T-helper 2 cell treated with Interferon-gamma antibody and Interleukin-4, amounts not matched to agents 5 μg/mL and 100 μg/mL, for 36 hours (primary cell): ENCODE measurements at places on chromosomes 6 and 20.

GRCh38 chr6:11089695-11090094 is 3.9 kb upstream of the SMIM13 start:
- DNase-seq = no peak

DNA sequence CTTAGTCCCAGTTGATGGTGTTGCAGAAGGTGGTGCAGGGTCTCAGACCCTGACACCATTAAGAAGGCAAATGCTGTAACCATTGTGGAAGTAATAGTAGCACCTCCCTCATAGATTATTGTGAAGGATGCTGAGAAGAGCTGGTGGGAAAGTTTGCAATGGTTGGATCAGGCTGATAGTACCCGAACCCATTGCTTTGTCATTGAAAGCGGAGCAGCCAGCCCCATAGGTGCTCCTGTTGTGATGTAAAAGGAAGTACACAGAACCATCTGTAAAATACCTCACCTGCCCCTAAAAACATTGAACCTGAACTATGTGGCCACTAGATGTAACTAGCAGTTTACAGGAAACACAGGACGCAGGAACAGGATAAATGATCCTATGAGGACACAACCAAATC is 31.5 kb downstream of the RIOK1 start:
- no peak for DNase-seq

GRCh38 chr6:44646355-44646754 is 258.8 kb downstream of the CDC5L start:
- DNase-seq = no peak

DNA sequence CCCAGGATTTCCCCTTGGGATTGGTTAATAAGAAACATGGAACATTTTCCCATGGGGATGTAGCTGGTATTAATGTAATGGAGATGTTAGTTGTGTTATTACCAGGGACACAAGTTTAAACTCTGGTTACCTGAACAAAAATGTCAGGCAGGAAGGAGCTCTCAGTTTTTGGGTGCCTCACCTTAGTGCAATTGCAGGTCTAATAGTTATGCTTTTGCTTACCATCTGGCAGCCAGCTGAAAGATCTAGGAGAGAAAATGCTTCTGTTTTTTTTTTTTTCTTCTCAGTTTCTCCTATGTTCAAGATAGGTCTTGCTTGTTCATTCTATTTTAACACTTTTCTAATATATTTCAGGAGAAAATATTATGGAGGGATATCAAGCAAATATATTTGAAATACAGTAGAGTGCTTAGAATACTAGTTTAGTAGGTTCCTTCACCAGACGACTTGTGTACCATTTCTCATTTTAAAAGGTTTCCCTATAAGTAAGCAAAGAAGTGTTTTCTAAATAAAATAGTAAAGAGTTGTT is 4.2 kb upstream of the UBE2J1 start:
- DNase-seq = no peak

DNA sequence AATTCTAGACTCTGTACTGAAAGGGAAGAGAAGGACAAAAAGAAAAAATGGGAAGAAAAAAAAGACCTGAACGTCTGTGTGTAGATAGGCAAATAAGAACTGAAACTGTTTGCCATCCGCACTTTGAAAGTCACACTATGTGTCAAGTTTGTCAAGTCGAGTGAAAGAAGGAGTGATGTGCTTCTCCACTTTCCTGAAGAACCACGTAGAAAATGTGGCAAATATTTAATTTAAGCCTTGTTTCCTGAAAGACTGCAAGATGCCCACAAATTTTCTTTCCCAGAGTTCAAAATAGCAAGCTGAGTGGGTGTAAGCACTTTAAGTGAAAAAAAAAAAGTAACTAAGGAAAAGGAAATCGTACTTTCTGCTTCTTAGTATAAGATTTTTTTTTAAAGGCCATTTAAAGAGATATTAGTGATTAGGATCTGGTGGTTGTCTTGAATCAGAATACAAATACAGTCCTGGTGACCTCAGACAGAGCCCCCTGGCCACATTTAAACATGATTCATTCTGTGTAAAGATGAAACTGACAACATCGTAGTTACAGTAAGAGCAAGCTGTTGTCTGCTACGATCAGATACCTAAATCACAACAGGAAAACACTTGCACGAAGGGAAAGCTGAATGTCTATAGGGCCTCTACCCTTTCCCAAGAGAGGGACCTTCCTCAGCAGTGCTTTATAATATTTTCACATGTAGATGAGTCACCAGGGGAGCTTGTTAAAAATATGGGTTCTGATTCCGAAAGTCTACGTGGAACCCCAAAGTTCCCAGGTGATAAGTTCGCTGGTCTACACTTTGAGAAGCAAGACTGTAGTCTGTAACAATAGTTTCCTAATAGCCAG is 102.3 kb downstream of the HIVEP2 start:
- DNase-seq = peak; percentile 74

DNA sequence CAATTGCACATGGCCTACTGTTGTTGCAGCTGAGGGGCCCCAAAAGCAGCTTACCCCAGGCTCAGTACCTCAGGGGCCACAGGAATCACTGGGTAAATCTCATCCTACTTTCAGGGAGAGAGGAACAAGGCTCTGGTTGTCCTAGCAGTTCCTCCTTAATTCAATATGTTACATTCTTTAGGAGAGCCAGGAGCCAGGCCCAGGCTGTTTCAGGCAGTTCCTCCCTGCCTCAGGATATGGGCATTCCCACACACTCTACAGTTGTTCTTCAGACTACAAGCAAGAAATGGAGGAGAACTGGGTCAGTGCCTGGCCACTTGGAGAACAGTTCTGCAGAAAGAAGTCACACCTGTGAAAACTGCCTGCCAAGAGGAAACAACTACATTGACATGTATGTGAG is 9.6 kb upstream of the BTN3A2 start:
- DNase-seq = no peak

- DNase-seq = no peak
These were observed 11.9 kb downstream of the NT5E start for GRCh38 chr6:85461798-85462170.

DNA sequence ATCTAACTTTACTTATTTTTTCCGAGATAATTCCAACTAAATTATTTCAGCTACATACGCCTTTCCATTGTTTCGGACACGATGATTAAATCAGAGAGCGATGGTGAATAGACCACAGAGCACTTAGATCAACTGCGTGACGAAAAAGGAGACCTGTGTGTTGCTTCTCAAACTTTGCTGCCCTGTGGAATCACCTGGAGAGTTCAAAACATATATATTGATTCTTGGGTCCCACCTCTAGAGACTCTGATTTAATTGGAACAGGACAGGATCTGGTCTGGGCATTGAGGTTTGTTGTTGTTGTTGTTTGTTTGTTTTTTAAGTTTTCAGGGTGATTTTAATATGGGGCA is 401 bp upstream of the TNFRSF21 start:
- DNase-seq = no peak

GRCh38 chr6:1384549-1385128 is 4.7 kb upstream of the FOXF2 start:
- no peak for DNase-seq
